ENCODE measurements at places on chromosomes 1 and 21.

- DNase-seq, result no peak
These were observed 13.2 kb upstream of the PRKAB2 start for GRCh38 chr1:147185432-147185831.

DNA sequence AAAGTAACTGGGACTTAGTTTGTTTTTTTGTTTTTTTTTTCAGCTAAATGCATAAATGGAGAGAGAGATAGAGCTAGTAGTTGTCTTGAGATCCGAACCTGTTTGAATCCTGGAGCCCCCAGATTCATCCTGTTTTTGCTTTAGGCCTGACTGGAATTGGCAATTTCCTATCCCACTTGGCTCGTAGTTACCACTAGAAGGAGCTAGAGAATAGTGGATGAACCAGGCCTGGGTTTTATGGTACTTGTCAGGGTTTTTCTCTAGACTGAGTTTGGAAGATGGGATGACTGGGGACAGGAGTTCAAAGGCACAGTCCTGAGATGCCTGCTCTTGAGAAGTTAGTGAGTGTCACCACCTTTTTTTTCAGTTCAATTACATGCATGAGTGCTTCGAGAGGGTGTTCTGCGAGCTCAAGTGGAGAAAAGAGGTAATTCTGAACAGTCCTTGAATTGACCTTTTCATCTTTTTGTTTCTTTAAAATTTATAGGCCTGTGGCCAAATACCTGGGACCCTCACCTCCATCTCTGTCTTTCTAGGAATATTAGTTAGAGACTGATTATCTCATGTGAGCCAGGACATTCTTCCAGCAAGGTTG is 23.4 kb downstream of the CELF3 start:
- peak; percentile 18 for DNase-seq

GRCh38 chr1:51642739-51643142 is 25.8 kb downstream of the OSBPL9 start:
- no peak for DNase-seq

- DNase-seq, result no peak
These were observed 81.5 kb downstream of the SCMH1 start for GRCh38 chr1:41160498-41161110.

- DNase-seq, result no peak
These were observed 5.0 kb upstream of the PMVK start for GRCh38 chr1:154941333-154942013.

Data from DMS79 (cell line).